ENCODE measurements at places on chromosomes 4 and X.

GRCh38 chr4:23268072-23268771, 575.5 kb downstream of the GBA3 start:
- DNase-seq: no peak

- DNase-seq: no peak
These were observed 119.5 kb upstream of the CHRDL1 start for GRCh38 chrX:110915111-110915510.

GRCh38 chr4:16588651-16589050, 309.8 kb downstream of the LDB2 start:
- DNase-seq: no peak

DNA sequence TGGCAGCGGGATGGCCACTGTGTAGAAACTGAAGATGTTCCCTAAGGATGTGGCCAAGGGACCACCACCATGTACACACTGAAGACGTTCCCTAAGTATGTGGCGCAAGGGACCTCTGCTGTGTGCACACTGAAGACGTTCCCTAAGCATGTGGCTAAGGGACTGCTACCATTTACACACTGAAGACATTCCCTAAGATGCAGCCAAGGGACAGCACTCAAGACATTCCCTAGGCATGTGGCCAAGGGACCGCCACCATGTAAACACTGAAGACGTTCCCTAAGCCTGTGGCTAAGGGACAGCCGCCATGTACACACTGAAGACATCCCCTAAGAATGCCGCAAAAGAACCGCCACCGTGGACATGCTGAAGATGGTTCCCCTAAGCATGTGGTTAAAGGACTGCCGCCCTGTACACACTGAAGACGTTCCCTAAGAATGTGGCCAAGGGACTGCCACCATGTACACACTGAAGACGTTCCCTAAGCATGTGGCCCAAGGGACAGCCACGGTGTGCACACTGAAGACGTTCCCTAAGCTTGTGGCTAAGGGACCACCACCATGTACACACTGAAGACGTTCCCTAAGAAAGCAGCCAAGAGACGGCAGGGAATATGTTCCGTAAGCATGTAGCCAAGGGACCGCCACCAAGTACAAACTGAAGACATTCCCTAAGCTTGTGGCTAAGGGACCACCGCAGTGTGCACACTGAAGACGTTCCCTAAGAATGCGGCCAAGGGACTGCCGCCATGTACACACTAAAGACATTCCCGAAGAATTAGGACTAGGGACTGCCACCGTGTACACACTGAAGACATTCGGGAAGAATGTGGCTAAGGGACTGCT, 43.3 kb downstream of the DHRSX start:
- no peak for DNase-seq

- no peak for DNase-seq
These were observed 30.8 kb downstream of the GPC4 start for GRCh38 chrX:133384454-133384853.

DNA sequence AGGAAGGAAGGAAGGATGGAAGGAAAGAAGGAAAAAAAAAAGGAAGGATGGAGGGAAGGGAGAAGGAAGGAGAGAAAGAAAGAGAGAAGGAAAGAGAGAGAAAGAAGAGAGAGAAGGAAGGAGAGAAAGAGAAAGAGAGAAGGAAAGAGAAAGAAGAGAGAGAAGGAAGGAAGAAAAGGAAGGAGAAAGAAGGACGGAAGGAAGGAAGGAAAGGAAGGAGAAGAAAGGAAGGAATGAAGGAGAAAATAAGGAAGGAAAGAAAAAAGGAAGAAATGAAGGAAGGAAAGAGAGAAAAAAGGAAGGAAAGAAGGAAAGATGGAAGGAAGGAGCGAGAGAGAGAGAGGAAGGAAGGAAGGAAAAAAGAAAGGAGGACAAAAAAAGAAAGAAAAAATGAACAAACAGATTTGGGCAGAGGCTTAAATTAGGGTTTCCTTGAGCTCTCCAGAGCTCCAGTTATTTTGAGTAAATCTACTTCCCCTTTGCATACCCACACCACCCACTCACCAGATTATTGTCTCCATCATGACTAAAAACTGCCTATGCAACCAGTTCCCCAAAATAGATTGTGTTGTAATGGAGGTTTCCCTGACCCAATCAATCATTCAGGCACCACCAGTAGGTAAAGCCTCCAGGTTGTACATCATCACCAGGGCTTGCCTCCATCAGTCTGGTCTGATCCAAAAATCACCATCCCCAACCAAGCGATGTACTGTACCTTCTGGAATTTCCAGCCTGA, 1722.9 kb upstream of the PCDH10 start:
- DNase-seq: no peak

GRCh38 chrX:13652287-13652793, 601 bp upstream of the TCEANC start:
- DNase-seq: no peak

DNA sequence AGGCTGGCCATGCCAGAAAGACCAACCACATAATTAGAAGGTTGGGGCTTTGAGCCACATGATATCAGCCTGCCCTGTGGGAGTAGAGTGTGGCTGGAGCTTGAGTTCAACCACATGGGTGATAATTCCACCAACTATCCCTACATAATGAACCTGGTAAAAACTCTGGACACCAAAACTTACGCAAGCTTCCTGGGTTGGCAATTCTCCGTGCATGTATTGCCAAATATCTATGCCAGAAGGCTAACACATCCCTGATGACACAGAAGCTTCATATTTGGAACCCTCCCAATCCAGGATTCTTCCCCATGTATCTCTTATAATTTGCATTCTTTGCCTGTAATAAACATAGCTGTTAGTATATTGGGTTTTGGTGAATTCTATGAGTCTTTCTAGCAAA, 68.2 kb downstream of the FUNDC1 start:
- DNase-seq: no peak

DNA sequence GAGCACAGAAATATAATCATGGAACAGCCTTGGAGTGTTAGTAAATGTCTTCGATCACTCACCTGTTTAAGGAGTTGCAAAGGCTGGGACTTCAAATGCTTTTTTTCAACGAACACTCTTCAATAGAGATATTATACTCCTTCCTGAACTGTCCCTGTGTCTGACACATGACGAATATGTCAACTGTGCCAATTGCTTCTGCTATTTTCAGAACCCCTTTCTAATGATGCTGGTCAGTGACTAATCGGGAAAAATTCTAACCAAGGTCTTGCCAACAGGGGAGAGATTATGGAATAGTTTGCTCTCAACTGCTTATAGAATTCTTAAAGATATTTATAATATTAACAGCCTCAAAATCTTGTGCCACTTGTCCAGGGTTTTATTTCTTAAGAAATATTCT, 8.5 kb upstream of the KLHL34 start:
- DNase-seq: no peak

GRCh38 chrX:123408821-123409737, 225.0 kb downstream of the GRIA3 start:
- no peak for DNase-seq

DNA sequence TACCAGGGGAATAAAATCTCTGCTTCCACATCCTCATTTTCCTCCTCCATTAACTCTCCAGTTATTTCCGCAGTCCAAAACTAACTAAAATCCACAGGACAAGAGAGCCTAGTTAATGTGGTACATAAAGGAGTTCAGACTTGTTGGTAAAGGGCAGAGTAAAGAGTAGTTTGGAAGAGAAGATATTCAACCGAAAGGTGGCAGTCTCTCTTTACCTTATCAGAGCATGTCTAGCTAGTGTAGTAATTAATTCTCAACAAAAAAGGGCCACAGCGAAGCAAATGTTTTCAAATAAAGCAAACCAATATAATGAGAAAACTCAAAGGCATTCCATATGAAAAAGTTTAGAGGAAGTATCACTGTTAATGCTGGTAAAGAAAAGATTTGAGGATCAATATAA, 286.5 kb downstream of the GLUD2 start:
- no peak for DNase-seq

- no peak for DNase-seq
These were observed 116.0 kb downstream of the COL4A6 start for GRCh38 chrX:108322234-108322633.

GRCh38 chrX:45379236-45379635, 178.6 kb upstream of the DIPK2B start:
- DNase-seq: no peak

GRCh38 chr4:158490629-158491028, 31.1 kb upstream of the RXFP1 start:
- no peak for DNase-seq

DNA sequence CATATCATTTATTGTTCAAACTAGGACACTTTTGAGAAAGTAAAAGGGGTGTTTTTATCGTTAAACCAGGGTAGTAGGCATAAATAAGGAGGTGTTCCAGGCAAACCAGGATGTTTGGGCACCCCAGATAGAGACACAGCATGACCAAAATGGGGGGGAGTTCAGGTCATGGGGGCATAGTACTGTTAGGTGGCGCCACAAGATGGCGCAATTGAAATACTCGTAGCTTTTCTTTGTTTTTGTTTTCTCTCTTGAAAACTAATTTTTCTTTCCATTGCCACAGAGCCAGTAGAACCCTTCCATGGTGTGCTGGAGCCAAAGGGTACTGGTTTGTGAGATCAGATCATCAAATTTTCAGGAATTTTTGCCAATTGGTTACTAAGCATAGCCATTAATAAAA, 283.4 kb downstream of the BCOR start:
- DNase-seq: no peak

DNA sequence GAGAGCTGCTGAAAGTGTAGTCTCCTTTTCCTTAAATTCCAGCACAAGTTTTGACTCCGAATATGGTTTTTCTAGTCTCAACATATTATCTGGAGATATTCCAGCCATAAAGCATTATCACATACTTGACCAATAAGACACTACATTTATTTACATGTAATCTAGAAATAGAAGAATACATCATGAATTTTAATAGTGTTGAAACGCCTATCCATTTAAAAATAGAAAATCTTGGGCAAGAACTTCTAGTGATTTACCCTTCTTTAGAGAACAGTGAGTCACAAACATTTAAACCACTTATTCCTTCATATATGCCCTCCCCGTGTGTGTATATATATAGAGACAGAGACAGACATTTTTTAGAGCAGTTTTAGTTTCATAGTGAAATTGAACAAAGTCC, 161.5 kb downstream of the SOWAHB start:
- DNase-seq: no peak

DNA sequence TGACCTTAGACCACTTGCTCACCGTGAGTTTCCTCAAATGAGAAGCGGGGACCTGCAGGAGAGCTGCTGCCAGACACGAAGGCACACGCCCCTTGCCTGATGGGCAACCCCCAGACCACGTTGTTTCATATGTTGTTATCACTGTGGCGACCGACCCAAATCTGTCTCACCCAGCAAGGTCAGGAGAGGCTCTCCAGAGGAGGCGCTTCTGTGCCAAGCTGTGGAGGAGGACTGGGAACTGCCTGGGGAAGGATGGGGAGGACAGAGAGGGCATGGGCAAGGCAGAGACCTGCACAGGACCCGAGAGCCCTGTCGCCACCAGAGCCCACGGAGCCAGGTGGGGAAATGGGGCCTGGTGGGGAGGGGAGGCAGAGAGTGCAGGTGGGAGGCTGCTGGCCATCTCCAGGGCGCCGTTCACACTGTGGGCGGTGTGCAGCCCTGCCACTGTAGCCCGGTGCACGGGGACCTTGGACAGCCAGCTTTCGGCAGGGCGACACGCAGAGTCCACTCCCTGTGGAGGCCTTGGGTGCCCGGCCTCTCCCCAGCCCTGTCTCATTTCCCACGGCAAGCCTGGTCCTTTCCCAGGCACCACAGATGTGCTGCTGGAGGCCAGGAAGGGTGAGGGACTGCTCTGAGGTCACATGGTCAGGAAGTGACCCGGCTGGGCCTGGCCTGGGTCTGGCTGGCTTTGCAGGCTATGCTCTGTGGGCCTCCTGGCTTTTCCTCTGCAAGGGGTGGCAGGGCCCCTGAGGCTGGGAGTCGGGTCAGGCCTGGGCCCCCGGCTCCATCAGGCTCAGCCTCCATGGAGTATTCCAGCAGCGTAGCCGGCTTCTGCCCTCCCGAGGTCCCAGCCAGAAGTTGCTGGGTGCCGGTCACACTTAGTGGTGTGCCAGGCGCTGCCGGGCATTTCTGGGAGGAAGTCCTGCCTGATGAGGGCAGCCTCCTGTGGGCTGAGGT, 3.2 kb downstream of the HTRA3 start:
- no peak for DNase-seq

- no peak for DNase-seq
These were observed 76.5 kb downstream of the CENPC start for GRCh38 chr4:67468830-67469229.

DNA sequence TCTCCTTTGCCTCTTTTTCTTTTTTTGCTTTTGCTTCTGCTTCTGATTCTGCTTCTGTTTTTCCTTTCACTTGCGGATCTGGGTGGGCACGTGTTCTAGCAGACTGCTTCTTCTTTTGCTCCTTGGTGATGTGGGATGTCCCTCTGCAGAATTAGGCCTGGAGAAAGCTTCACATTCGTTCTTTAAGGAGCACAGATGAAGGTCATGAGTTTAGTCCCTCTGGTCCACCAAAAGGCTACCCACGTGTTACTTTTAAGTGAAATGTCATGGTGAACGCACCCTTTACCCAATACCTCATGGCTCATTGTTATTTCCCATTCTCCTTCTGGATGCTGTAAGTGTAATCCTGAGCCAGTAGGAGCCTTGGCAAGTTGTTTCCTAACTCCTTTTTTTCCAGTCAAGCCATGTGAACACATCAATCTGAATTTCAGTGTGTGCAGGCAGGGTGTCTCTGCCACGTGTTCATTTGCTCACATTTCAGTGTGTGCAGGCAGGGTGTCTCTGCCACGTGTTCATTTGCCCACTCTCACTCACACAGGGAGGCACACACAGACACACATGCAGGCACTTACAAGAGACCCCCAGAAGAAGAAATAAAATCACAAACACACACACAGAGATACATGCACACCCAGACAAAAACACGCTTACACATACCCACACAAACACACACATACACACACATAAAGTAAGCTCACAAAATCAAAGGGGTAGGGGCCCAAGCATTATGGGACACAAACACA, 36.9 kb downstream of the NBDY start:
- no peak for DNase-seq

DNA sequence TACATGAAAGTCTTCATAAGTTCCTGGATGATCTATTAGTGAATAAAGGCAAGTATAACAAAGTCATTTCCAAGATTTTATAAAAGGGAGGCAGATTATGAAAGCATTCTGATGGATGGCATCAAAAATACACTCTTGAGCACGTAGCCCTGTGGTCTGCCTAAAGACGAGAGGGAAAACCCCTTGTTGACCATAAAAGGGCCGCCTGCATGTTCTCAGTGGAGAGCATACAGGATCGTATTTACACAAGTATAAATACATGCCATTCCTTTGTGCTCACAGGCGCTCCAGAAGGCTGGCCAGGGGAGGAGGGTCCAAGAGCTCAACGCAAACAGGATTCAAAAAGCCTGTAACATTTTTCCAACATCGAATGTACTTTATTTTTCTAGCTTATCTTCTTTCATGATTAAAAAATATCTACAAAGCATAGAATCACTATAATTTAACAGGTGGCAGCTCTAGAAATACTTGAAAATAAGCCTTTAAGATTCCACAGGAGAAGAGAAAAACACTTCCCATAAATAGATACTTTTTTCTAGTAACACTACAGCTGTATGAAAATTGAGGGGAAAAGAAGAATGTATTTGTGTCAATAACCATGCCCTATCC, 29.6 kb downstream of the PDGFC start:
- DNase-seq: no peak

DNA sequence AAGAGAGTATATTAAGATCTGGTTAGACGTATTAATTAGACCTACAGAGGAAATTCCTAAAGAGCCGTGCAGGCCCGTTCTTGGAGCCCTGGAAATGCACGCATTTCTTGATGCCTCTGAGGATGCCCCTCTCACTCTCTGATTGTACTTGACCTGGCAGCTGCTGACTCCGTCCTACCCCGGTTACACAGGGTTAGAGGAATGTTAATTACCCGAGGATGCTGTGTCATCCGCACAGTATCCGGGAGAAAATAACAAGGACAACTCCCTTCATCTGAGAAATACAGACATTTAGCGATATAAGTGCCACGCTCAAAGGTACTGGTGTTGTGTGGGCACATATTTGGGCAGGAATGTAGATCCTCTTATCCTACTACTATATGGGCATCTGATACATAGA, 404.6 kb upstream of the FAT1 start:
- no peak for DNase-seq

Data from GM12892 (cell line).